ENCODE measurements at places on chromosomes 6 and 20.

- DNase-seq, result no peak
These were observed 7.9 kb downstream of the TMEM63B start for GRCh38 chr6:44135173-44135758.

GRCh38 chr20:46963758-46964617, 69.3 kb downstream of the EYA2 start:
- DNase-seq, result no peak

GRCh38 chr6:6960571-6961251, 147.1 kb upstream of the RREB1 start:
- DNase-seq, result no peak

GRCh38 chr6:20916086-20916485, 381.8 kb downstream of the CDKAL1 start:
- DNase-seq, result no peak

- no peak for DNase-seq
These were observed 190.9 kb upstream of the FOXA2 start for GRCh38 chr20:22775256-22775655.

GRCh38 chr20:25140968-25141367, 54.5 kb upstream of the ENTPD6 start:
- DNase-seq, result no peak

- DNase-seq, result no peak
These were observed 37.3 kb upstream of the BPIFA2 start for GRCh38 chr20:33130568-33131061.

- DNase-seq, result no peak
These were observed 195.3 kb downstream of the MOXD1 start for GRCh38 chr6:132205946-132206345.

DNA sequence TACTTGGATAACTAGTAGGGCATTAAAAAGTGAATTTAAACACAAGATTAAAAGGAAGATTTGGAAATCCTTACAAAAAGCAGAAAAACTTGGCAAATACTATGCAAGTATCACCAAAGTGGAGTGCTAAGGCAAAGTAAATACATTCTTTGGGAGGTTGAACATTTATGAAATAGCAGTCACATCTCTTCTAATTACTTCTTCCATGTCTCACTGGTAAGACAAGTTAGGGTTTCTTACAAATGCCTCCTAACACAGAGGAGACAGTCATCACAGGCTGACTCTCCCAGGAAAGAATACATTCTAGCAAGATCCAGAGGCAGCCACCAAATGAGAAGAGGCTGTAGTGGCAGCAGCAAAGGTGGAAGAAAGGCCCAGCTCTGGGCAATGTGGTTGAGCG, 298.2 kb downstream of the BTBD9 start:
- DNase-seq, result no peak

DNA sequence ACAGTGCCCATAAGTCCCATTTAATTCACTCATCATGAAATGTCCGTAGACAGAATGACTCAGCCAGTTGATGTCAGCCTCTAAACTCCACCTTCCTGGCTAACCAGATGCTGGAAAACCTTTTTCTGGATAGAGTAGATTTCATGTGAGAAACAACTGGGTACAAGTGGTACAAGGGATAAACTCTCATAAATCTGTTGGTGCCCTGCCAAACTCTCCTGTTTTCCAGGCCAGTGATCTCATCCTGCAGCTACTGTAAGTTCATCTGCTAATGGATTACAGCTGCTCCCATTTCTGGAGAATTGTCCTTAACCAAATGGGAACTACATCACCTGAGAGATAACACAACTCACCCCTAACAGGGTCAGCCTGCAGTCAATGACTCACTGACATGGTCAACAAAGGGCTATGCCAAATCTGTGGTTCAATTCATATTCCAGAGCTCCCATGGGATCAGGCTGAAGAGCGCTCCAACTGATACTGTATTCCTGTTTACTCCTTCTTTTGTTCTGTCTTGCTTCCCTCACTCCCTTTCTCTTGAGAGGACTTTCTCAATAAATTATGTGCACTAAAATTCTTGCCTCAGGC, 210.1 kb upstream of the HDDC2 start:
- no peak for DNase-seq

GRCh38 chr6:93365445-93365844, 53.9 kb downstream of the EPHA7 start:
- DNase-seq, result no peak

- no peak for DNase-seq
These were observed 95.1 kb upstream of the SASH1 start for GRCh38 chr6:148247386-148248063.

DNA sequence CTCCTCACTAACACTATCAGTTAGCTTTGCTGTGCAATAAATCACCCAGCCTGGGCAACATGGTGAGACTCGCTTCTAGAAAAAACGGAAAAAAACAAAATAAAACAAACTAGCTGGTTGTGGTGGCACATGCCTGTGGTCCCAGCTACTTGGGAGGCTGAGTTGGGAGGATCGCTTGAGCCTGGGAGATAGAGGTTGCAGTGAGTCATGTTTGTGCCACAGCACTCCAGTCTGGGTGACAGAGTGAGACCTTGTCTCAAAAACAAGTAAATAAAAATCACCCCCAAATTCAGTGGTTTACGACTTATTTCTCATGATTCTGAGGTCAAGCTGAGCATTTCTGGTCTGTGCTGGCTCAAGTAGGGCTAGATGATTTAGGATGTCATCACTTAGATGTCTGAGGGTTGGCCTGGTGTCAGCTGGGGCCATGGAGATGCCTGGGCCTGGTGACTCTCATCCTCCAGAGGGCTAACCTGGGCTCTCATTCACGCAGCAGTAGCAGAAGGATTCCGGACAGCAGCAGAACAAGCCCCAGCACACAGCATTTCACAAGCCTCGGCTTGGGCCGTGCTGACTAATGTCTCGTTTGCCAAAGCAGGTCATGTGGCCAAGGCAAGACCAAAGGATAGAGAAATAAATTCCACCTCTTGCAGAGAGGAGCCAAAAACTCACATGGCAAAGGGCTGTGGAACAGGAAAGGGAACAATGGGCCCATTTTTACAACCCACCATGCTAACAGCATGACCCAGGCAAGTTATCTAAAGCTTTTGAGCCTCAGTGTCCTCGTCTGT, 32.5 kb downstream of the MGME1 start:
- no peak for DNase-seq

- peak; percentile 87 for DNase-seq
These were observed 14.6 kb upstream of the HLA-F start for GRCh38 chr6:29708432-29709179.
